ENCODE measurements at places on chromosomes 16 and 17. TPM values are rescaled to one million over a fixed set of nuclear protein-coding genes. Genes with fewer than 3 reads are reported as not detected.

GRCh38 chr16:86626966-86627365 lies 48.6 kb downstream of the FOXL1 start:
- H3K27ac ChIP-seq: no peak overlapping the region
- no peak overlapping the region for H3K4me3 ChIP-seq
- no peaks in the 10 kb centered on the region for H3K36me3 ChIP-seq
- H3K4me1 ChIP-seq: peaks cover 6% of the 10 kb centered on the region
- no peaks in the 10 kb centered on the region for H3K27me3 ChIP-seq

- no peaks in the 10 kb centered on the region for H3K27me3 ChIP-seq
- no peak for DNase-seq
- peaks cover 70% of the 10 kb centered on the region for H3K4me1 ChIP-seq
- H3K4me3 ChIP-seq: no peak overlapping the region
- H3K27ac ChIP-seq: peak overlapping the region; percentile 62
Measured at GRCh38 chr17:48051283-48051682, 3.1 kb downstream of the NFE2L1 start.

DNA sequence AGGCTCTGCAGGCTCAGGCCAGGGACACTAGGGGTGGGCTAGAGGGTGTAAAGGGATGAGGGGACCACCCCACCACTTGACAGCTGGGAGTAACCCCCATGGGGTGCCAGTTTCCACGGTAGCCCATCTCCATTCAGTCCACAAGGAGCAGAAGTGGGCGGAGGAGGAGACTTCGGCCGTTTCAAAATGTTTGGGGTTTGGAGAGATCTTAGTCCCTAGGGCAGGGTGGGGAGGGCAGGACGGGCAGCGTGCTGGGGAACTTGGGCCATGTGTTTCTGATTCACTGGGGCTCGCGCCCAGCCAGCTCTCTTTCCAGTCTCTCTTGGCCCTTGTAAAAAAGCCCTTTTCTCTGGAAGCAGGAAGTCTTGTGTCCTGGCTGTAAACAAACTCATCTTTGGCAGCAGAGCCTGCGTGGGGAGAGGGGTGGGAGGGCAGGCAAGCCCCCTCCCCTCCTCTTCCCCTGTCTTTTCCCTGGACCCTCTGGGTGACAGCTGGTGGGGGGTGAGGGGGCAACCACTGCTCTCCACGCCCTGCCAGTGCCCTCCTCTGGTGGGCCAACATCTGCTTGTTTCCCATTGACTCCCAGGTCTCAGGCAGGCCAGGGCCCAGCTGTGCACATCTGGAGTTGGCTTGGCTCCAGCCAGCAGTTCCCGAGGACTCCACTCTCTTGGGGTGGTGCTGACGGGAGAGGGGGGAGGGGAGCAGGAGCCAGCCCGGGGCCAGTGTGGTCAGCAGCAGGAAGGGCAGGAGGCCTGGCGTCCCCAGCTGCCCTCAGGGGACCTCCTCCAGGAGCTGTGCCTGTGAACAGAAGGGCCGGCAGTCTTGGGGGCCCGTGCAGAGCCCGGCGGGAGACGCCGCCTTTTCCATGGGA lies 8.1 kb downstream of the CYGB start:
- no peak overlapping the region for H3K27ac ChIP-seq
- no peak for DNase-seq
- peaks cover 4% of the 10 kb centered on the region for H3K27me3 ChIP-seq
- no peak overlapping the region for H3K4me3 ChIP-seq
- H3K4me1 ChIP-seq: peaks cover 11% of the 10 kb centered on the region

GRCh38 chr17:17752089-17752820 lies 71.0 kb downstream of the RAI1 start:
- peak overlapping the region; percentile 83 for H3K4me3 ChIP-seq
- peak overlapping the region; percentile 93 for H3K27ac ChIP-seq
- no peaks in the 10 kb centered on the region for H3K27me3 ChIP-seq
- H3K36me3 ChIP-seq: no peaks in the 10 kb centered on the region
- H3K4me1 ChIP-seq: peaks cover 63% of the 10 kb centered on the region

DNA sequence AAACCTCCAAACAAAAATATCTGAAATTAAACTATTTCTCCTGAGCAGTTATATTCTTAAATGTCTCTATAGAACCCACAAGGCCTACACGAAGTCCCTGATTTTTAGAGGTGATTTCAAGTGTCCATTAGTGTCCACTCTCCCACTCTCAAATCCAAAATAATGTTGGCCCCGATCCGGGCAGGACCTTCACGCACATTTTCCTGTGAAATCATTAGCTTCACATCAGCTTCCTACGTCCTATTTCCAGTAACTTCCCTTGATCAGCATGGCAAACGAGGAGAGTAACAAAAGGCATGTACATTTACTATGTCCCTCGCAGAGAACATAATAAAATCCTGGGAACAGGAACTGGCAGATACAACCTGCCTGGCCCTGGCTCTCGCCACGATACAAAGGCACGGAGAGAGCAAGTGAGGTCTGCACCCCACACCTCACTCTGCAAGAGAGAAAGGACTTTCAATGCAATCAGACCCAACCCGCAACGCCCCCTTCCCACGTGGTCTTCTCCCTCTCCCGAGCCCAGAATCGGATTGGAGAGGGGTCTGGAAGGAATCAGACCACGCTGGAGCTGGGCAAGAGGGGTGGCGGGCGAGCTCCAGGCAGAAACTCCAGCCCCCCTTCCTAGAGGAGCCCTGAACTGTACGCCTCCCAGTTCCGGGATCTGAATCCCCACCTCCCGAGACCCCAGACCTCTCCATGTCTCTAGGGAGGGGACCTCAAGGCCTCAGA lies 17.5 kb upstream of the C17orf78 start:
- H3K4me3 ChIP-seq: peak overlapping the region; percentile 96
- H3K27me3 ChIP-seq: no peaks in the 10 kb centered on the region
- peak; percentile 74 for DNase-seq
- H3K36me3 ChIP-seq: peaks cover 3% of the 10 kb centered on the region

DNA sequence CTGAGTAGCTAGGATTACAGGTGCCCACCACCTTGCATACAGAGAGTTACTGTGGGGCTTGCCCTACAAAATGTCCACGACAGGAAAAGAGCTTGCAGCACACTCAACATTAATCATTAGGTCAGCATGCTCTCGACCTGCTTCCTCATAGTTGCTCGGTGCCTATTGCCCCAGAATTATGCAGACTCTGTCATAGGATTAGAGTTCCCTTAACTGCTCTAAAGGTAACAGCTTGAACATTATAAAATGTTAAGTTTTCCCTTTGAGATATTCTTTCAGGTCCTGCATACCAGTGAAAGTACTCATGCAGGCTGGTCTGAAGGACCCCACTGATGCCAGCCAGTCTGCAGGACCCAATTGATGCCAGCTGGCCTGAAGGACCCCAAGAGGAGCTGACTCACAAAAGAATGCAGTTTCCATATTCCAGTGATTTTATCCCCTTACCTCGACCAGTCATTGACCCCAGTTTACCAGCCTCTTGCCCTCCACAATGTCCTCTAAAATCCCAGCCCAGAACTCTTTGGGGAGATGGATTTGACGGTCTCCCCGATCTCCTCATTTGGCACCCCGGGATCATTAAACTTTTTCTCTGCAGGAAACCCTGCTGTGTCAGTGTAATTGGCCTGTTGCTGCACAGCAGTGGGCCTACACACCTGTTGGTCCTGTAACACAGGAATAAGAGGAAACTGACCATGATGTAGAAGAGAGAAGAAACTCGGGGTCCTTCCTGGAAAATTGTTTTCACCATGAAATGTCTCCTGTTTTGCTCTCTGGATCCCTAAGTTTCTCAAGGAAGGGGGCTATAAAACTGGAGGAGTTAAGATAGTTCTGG lies 10.6 kb downstream of the ICAM2 start:
- peaks cover 17% of the 10 kb centered on the region for H3K36me3 ChIP-seq
- H3K27ac ChIP-seq: peak overlapping the region; percentile 5
- H3K4me3 ChIP-seq: no peak overlapping the region
- DNase-seq: no peak
- H3K27me3 ChIP-seq: no peaks in the 10 kb centered on the region

DNA sequence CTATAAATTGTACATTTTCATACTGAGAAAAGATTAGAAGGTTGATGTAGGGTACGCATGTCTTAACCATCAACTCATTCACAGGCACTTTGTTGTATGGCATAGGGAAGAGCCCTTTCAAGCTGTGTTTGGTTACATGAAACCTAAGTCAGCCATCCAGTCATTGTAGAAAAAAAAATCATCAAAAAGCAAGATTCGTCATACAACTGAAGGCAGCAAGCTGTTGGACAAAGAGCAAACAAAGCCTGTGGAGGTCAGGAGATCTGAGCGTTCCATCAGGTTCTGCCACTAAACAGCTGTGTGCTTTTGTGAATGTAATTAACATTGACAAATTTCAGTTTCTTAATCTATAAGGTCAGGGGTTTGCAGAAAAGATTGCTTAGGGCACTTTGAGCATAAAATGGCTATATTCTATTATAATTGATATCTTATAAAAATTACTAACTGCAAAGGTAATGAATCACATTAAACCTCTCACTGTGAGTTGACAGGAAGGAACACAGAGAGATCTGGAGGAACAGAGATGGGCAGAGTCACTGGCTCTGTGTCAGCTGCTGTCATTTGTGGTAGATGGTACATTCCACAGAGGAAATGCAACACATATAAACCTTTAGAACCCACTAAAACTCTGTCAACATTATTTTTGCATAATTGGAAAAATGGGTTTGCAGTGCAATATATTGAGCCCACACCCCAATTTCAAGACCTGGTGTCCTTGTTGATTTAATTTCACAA lies 66.3 kb upstream of the MYOCD start:
- DNase-seq: no peak
- H3K27me3 ChIP-seq: no peaks in the 10 kb centered on the region
- no peaks in the 10 kb centered on the region for H3K36me3 ChIP-seq
- H3K4me3 ChIP-seq: no peak overlapping the region
- no peaks in the 10 kb centered on the region for H3K4me1 ChIP-seq

GRCh38 chr16:2776500-2777139 lies 460 bp downstream of the ELOB start:
- peak overlapping the region; percentile 92 for H3K4me3 ChIP-seq
- peaks cover 7% of the 10 kb centered on the region for H3K36me3 ChIP-seq
- H3K27ac ChIP-seq: peak overlapping the region; percentile 81
- H3K27me3 ChIP-seq: no peaks in the 10 kb centered on the region

DNA sequence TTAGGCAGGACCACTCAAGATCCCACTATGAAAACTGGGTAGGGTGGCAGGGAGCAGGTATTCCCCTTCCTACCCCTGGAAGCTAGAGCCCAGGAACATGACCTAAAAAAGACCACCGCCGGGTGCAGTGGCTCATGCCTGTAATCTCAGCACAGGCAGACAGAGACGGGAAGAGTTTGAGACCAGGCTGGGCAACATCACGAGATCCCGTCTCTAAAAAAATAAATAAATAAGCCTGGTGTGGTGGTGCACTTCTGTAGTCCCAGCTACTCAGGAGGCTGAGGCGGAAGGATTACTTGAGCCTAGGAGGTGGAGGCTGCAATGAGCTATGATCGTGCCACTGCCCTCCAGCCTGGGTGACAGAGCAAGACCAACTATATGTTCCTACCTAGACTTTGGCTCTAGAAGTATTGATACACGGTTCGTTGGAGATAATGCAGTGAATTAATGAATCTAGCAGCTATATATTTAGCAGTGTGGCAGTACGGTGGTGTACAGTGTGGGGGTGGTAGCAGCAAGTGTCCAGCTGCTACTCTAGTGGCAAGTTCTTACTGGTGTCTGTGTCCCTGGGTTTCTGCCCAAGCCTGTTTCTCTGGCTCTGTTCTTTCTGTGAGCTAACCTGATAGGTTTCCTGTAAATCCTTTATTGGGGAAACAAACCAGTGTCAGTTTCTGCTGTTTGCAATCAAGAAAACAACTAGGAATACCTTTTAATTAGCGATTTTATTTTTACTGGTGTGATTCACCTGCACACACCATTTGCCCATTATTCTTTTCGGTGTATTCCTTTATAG lies 3.3 kb upstream of the USP31 start:
- peaks cover 27% of the 10 kb centered on the region for H3K4me1 ChIP-seq
- peaks cover 1% of the 10 kb centered on the region for H3K36me3 ChIP-seq
- H3K27me3 ChIP-seq: peaks cover 22% of the 10 kb centered on the region
- DNase-seq: no peak
- no peak overlapping the region for H3K27ac ChIP-seq

The MRTFB gene
- total RNA-seq: 13.3 TPM

DNA sequence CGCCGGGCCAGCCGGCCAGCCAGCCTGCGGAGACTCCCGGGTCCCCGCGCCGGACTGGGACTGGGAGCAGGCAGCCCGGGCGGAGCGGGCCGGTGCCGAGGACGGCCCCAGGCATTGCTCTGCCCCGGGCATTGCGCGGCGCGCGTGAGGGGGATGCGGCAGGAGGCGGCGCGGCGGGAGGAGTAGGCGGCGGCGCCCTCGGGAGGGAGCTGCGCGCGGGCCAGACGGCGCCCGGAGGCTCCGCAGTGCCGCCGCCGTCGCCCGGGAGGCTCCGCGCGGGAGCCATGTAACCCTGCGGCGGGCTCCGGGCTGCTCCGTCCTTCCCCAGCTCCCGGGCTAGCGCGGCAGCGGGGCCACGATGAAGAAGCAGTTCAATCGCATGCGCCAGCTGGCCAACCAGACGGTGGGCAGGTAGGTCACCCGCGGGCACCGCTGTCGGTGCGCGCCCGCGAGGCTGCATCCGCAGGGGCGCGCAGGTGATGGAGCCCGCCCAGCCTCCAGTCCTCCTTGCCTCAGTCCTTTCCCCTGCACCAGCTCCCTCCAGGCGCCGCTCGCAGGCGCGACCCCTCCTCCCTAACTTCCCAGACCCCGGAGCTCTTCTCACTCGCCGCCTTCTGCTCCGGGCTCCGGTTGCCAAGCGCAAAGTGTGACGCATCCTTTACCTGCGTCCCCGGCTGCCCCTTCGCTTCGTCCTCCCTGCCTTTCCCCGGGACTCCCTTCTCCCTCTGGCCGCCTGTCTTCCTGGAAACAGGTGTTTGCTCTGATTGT lies at the start of gene ARHGAP44:
TSS of gene ARHGAP44 (plus strand) at position 18 of the 768 bp plus-strand sequence. CDS start at position 359, 341 bp downstream.
- H3K4me1 ChIP-seq: peaks cover 2% of the 10 kb centered on the region
- H3K27me3 ChIP-seq: peaks cover 33% of the 10 kb centered on the region
- no peak within 1 kb of the TSS for H3K27ac ChIP-seq
- H3K4me3 ChIP-seq: peak within 1 kb of the TSS; percentile 41
- no peak for DNase-seq

The LGALS9 gene
- 305 TPM for total RNA-seq

The DNASE1L2 gene
- 1.5 TPM for total RNA-seq

The FOXL1 gene
- total RNA-seq: not detected

- DNase-seq: no peak
- H3K36me3 ChIP-seq: no peaks in the 10 kb centered on the region
- H3K4me1 ChIP-seq: no peaks in the 10 kb centered on the region
- no peaks in the 10 kb centered on the region for H3K27me3 ChIP-seq
Measured at GRCh38 chr16:52657924-52658323, 111.0 kb upstream of the TOX3 start.

GRCh38 chr16:48602356-48603014 lies 7.5 kb downstream of the N4BP1 start:
- H3K4me1 ChIP-seq: peaks cover 50% of the 10 kb centered on the region
- H3K4me3 ChIP-seq: no peak overlapping the region
- peak overlapping the region; percentile 51 for H3K27ac ChIP-seq
- H3K27me3 ChIP-seq: no peaks in the 10 kb centered on the region
- H3K36me3 ChIP-seq: peaks cover 37% of the 10 kb centered on the region

The ARHGDIG gene
- not detected for total RNA-seq

DNA sequence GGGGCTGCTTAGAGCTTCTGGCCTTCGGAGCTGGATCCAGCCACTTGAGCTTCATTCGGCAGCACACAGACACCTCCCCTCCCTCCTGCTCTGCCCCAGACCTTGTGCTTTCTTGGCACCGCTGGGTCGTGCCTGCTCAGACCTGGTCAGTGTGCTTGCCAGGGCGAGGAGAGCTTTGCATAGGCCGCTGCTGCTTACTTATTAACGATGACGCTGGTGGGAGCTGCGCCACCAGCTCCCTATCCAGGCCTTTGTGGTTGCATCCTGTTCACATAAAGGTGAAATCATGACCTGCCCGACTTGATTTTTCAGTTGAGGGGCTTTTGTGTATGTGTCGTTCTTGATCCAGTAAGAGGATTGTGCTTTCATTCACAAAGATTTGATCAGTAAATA lies 101.1 kb downstream of the MSI2 start:
- H3K27ac ChIP-seq: peak overlapping the region; percentile 79
- no peaks in the 10 kb centered on the region for H3K36me3 ChIP-seq
- no peak for DNase-seq
- peaks cover 54% of the 10 kb centered on the region for H3K4me1 ChIP-seq
- no peaks in the 10 kb centered on the region for H3K27me3 ChIP-seq

The BICDL2 gene
- 0.50 TPM for total RNA-seq

The BHLHA9 gene
- not detected for total RNA-seq

Measured in activated CD8-positive, alpha-beta memory T cell treated with anti-CD3 and anti-CD28 coated beads, Interleukin-2, amount 10 ng/mL, durations not matched to agents 7 days and 5 days (primary cell).